Stimulated activated CD4-positive, alpha-beta T cell treated with anti-CD3 and anti-CD28 coated beads, Interleukin-12 subunit alpha, Interleukin-12 subunit beta, amount 100 ng/mL, for 4 hours (primary cell): ENCODE measurements at places on chromosomes 3 and 15.

DNA sequence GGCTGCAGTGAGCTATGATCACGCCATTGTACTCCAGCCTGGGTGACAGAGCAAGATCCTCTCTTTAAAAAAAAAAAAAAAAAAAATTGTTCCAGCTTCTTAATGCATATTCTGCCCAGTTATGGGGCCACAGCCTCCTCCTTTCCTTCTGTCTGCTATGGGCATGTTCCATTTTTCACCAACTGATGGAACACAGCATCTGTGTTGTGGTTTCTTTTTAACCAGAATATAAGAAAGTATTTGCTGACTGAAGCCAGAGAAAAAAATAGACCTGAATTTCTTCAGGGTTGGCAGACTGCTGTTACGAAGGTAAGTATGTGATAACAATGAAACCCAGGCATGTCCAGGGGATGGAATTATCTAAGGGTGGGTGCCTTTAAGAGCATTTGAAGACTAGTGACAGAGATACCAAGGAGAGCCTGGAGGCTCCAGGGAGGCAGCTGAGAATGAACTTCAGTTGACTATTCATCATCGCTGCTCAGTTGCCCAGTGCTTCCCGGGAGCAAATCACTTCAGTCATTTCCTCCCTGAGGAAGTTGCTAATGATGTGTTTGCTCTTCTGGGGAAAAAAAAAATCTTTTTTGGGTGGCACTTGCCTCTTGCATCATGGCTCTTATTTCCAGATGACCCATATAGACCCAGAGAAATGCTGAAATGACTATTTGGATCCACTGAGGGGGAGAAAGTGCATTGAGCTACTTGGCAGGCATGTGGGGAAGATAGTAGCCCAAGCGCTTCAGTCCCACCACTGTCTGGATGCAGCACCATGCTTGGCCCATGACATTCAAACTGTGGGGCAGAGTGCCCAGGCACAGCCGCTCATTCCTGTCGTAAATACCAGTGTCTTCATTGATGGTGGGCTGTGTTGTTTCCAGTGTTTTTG is 14.5 kb downstream of the NCBP2 start:
- DNase-seq: no peak

- no peak for DNase-seq
These were observed 9.0 kb downstream of the WNT7A start for GRCh38 chr3:13870902-13871301.

GRCh38 chr15:78047761-78048627 is 29.5 kb downstream of the TBC1D2B start:
- no peak for DNase-seq

DNA sequence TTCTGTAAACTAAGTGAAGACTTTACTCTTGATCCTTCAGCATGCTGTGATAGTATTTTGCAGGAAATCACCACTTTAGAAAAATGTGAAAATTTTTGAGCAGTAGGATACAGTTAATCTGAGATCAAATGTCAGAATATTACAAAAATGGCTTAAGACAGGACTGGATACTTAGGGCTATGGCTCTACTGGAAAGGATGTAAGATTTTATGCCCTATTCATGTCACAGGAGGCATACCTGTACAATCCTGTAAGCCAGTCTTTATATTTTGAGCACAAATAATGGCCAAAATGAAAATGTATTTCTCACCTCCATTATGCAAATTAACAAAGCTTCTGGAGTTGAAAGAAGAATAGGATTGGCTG is 8.6 kb upstream of the TGFBR2 start:
- no peak for DNase-seq

DNA sequence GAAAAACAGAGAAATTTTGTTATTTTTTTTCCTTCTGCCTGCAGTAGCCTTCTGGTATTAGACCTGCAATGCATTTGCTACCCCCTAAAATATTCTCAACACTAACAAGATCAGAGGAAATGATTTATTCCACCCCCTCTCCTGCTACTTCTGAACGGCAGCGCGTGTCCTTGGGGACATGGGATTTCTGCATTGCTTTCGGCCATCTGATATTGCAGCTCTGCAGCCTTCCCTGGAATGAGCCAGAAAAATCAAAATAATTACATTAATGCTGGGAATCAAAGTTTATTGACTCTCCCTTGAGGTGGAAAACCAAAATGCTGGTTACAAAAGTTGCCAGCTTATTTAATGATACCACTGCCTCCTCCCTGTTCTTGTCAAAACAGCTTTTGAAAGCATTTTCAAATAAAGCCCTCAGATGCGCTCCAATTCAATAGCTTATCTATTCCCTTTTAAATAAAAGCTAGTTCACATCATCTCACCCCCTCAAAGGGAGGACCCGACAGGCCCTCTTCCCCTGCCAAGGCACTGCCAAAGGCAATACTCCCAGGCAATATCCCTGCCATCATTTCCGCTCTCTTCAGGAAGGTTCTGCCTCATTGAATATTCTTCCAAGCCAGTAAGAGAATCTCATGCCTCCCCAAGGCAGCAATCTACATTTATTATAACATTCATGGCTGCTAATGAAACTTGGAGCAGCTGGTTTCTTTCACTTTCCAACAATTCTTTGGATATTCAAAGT is 96.6 kb downstream of the FHIT start:
- DNase-seq: no peak

DNA sequence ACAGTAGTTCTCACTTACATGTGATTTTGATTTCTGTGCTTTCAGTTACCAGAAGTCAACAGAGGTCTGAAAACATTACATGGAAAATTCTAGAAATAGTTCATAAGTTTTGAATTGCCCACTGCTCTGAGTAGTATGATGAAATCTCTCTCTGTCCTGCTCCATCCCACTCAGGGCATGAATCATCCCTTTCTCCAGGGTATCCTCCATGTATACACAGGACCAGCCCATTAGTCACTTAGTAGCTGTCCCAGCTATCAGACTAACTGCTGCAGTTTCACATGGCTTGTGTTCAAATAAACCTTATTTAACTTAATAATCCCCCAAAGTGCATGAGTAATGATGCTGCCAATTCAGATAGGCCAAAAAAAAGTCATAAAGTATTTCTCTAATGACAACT is 38.6 kb downstream of the EPHA3 start:
- DNase-seq: no peak

DNA sequence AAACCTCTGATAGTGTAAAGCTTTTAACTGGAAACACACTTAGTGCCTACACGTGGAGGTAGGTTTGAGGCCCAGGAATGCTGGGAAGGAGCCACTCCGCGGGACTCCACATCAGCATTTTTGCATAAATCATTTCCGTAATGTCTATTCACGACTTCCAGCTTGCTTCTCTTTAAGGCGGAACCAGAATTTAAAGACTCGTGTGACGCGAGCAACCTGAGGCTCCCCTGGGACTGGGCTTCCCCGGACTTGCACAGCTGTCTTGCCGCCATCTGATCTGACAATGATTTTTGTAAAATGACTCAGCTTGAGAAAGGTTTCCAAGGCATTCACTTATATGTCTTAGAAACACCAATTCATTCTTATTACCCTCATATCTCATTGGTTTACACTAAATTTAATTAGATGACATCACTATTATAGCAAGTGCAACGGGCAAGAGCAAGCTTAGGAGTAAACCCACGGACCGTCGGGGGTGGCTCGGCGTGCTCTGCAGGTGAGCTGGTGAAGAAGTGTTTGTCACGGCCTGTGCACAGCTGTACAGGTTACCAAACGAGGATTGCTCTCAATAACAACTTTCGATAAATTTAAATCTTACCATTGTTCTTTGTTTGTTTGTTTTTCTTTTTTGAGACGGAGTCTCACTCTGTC is 95.2 kb downstream of the CHSY1 start:
- no peak for DNase-seq

DNA sequence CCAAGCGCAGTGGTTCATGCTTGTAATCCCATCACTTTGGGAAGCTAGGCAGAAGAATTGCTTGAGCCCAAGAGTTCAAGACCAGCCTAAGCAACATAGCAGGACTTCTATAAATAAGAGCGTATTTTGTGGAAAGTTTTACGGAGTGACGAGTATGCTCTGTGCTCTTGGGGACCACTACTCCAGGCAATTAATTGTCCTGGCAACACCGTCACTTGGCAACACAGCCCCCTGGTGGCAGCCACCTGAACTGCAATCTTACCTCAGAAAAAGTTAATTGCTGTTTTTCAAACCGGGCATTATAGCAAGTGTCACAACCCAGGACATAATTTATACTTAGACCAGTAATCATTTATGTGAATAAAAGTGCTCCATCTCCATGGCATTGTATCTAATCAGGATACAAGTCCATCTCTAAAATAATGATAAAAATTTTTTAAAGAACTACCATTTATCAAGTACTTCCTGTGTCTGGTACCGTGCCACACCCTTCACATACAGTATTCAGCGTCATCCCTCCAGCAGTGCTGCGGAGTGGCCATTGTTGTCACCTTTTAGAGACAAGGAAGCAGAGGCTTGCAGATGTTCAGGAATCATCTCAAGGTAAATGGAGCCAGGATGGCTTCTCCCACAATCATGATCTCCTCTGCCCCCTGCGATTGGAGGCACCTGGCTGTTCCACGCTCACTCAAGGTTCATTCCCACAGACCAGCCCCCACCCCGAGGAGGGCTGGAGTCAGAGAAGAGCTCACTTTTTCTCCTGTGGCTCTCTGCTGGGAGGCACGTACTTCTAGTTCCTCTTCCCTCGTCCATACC is 34.5 kb downstream of the PLA2G4D start:
- peak; percentile 73 for DNase-seq

DNA sequence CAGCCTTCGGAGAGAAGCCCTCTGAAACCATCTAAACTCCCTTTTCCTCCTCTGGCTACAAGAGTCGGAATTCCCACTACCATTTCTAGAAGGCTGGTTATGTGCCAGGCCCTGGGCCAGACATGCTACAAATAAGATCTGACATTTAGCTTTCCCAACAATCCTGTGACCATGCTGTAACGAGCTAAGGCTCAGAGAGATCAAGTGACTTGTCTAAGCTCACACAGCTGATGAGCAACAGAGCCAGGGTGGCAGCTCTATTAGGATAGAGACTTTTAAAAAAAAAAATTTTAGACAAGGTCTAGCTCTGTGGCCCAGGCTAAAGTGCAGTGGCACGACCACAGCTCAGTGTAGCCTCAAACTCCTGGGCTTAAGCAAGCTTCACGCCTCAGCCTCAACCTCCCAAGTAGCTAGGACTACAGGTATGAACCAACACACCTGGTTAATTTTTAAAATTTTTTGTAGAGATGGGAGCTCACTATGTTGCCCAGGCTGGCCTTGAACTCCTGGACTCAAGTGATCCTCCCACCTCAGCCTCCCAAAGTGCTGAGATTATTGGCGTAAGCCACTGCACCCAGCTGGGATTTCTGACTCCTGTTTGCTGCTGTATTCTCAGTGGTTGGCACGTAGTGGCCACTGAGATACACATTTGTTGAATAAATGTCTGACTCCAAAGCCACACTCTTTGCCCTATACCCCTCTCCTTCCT is 34.6 kb downstream of the LSM3 start:
- no peak for DNase-seq

DNA sequence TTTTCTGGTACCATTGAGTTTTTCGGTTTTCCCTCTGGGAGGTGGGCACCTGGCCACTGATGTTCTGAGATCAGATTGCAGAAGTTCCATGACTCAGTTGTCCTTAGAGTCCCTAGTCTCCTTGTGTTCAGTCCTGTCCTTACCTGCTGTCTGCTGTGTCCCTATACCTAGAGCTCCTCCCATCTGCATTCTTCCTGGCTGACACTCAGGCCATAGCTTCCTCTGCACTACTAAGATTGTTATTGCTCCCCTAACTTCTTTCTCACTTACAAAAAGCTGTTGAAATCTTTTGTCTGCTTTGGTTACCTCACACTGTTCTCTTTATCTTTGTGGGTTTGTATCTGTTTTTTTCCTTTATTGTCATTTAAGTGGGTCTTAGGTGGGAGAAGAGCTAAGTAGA is 13.2 kb downstream of the USP3 start:
- DNase-seq: no peak

GRCh38 chr3:100257586-100257985 is 3.2 kb upstream of the TBC1D23 start:
- no peak for DNase-seq

- DNase-seq: no peak
These were observed 60.9 kb upstream of the ATP11B start for GRCh38 chr3:182732232-182733015.

DNA sequence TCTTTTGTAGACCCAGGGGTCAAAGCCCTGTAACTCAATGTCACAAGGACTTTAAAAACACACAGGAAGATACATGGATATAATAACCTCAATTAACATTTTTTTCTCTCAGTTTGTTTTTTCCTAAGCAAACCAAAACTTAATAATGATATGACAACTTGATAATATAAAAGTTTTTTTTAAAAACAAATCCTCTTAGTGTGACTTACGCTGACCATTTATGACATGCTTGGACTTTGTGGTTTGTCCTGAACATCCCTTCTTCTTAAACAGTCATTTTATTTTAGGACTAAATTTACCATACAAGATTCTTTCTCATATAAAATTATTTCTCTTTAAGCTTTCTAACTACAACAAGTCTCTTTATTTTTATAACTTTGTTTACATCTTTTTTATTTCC is 25.4 kb upstream of the FAM3D start:
- DNase-seq: no peak

GRCh38 chr3:32455609-32456428 is 46.8 kb downstream of the CMTM6 start:
- no peak for DNase-seq

- DNase-seq: no peak
These were observed 29.1 kb downstream of the PLXND1 start for GRCh38 chr3:129577366-129577765.

DNA sequence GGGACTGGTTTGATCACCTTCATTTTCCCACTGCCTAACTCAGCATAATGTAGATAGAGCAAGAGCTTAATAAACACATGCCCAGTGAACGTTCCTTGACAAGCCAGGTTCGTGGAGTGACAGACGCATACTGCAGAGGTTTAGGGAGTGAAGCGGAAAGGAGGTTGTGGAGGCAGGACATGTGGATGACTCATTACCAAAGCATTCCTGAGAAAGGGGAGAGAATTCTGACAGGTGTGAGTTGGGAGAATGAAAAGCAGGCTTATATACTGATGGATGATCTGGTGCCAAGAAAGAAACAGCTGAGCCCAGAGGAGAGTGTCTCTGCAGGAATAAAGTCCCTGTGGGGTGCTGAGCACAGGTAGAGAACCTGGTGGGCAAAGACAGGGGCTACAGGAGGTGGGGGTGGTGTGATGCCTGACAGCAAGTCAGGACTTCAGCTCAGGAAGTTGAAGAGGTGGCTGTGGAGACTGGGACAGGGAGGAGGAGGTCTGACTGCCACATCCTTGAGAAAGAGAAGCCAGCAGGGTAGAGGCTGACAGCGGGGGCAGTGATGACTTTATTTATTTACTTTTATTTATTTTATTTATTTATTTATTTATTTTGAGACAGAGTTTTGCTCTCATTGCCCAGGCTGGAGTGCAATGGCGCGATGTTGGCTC is 2.4 kb upstream of the RPL29 start:
- no peak for DNase-seq

DNA sequence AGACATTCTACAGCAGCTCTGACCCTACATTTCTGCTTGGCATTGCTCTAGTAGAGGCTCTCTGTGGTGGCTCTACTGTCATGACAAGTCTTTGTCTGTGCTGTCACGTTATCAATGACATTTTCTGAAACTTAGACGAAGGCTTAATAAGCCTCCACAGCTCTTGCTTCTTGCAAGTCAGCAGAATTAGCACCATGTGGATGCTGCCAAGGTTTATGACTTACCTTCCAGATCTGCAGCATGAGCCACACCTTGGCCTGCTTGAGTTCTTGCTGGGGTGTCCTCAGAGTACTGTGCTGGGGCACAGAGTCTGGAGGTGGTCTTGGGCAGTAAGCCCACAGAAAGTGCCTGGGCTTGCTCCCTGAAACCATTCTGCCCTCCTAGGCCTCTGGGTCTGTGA is 9.8 kb downstream of the RTP1 start:
- no peak for DNase-seq

GRCh38 chr15:63600001-63600615 is 2.9 kb downstream of the FBXL22 start:
- DNase-seq: no peak
